ENCODE measurements at places on chromosomes 7 and 10.

DNA sequence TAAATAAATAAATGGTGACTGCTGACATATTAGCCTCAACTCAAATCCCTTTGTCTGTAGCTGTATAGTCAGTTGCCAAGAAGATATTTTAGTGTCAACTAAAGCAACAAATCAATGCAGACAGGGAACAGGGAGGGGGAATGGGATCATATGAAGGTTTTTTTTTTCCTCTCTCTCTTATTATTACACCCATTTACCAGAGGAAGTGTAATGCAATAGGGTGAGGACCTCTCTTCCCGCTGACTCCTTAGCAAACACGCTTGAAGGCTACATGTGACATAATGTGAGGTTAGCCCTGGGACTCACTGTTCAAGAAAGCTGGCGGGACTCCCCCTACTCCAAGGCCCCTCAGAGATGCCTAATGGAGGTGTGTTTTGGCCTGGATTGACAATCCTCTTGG is 88.2 kb downstream of the CHRM2 start:
- DNase-seq, result no peak

DNA sequence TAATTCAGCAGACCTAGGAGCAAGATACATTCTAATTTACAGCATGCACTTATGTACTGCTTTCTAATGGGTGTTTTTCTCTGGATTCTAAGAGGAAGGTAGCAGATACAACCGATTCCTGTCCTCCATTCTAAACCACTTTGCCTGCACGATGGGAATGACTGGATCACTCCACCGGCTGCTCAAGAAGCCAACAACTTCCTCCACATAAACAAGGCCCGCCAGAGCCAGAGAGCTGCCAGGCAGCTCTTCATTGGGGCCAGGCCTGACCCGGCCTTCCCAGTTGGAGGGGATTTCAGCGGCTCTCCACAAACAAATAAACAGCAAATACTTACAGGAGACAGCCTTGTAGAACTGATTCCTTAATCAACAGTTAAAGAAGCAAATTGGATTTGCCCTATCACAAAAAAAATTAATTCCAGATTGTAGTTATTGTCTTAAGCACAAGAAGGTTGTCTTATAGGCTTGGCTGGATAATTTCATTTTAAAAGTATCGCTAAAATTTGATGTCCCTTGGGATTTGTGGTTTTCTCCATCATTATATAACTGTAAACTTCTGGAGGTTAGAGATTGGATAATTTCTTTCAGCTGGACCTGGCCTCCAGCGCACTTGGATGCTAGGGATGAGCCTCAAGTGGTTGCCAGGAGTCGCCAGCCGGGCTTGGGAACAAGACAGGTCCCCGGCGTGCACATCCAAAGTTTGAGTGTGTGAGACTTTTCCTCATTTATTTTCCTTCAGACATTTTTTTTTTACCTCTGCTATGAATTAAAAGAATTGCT is 20.9 kb downstream of the EBF3 start:
- DNase-seq, result no peak

- DNase-seq, result no peak
Observed at GRCh38 chr7:18573410-18574234, 78.1 kb downstream of the HDAC9 start.

GRCh38 chr7:149449897-149450296 is 11.0 kb downstream of the ZNF777 start:
- DNase-seq, result no peak

GRCh38 chr7:5332579-5332978 is 49.8 kb downstream of the SLC29A4 start:
- DNase-seq, result no peak

DNA sequence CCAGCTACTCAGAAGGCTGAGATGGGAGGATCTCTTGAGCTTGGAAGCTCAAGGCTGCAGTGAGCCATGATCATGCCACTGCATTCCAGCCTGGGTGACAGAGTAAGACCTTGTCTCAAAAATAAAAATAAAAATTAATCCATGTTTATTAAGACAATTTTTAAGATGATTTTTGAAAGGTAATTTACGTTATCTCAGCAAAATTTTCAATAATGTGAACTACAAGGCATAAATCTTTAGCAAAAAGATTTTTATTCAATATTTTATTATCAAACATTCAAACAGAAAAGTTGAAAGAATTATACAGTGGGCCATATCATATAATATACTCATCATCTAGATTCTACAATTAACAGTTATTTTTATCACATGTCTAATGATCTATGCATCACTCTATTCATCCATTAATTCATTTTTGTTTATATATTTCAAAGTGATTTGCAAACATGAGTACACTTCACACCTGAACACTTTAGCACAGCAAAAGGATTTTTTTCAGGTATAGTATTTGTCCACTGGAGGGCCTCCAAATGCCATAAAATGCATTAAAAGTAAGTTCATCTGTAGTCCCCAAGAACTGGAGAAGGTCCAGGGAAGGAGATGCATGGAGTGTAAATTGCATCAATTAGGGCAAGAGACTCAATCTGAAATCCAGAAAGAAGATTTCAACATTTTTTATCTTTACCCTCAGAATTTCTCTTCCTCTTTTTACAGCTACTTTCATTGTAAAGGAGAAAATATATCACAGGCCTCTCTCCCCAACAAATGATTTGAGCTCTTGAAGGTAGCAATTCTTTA is 38.6 kb upstream of the RSBN1L start:
- DNase-seq, result peak; percentile 58

DNA sequence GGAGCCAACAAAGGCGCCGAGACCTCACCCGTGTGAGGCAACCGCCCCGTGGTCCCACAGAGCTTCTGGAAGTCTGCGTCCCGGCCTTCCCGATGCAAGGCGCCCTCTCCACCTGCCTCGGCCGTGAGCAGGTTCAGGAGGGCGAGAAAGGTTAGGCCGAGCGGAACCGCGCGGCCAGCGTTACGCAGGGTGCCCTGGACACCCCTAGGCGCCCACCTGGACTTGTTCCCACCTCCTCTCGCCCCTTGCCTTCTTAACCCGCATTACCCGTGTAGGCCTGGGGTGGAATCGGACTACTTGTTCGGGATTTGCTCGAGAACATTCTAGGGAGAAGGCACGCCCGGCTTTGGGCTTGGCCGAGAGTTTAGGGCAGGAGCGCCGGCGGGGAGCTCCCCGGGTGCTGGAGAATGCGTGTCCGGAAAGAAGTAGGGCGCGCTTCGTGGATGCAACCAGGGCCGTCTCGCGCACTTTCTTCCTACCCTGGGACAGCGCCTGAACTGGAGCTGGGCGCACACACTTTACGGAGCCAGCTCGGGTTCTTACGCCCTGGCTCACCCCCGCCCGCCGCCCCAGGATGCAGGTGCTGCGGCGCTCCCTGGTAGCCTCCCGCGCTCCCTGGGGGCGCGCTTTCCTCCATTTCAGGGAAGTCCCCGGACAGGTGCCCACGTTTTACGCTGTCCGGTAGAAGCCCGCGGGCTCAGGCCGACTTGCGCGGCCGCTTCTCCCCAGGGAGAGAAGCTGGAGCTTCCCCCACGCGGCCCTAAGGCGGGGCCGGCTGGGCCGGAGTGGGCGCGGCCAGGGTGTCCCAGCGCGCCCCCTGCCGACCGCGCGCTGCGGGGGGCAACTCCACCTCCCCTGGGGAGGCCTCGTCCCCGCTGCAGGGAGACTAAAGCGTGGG is 74.5 kb downstream of the INSIG1 start:
- DNase-seq, result peak; percentile 77
